ENCODE measurements at places on chromosomes 12 and 14. TPM values are rescaled to one million over a fixed set of nuclear protein-coding genes. Genes with fewer than 3 reads are reported as not detected.
A peak's percentile ranks its signal among the peaks of the same experiment; 100 is the strongest.

TSHR gene
- polyA plus RNA-seq = 0.78 TPM

GPR135 gene
- polyA plus RNA-seq = 0.47 TPM

ENO2 gene
- 50.0 TPM for polyA plus RNA-seq

GRCh38 chr12:41476499-41477439 is 288.6 kb downstream of the PDZRN4 start:
- no peaks in the 10 kb centered on the region for H3K27me3 ChIP-seq
- H3K4me1 ChIP-seq = peaks cover 21% of the 10 kb centered on the region
- no peak for DNase-seq
- peak overlapping the region; percentile 30 for H3K4me3 ChIP-seq
- H3K27ac ChIP-seq = no peak overlapping the region
- H3K36me3 ChIP-seq = no peaks in the 10 kb centered on the region

DNA sequence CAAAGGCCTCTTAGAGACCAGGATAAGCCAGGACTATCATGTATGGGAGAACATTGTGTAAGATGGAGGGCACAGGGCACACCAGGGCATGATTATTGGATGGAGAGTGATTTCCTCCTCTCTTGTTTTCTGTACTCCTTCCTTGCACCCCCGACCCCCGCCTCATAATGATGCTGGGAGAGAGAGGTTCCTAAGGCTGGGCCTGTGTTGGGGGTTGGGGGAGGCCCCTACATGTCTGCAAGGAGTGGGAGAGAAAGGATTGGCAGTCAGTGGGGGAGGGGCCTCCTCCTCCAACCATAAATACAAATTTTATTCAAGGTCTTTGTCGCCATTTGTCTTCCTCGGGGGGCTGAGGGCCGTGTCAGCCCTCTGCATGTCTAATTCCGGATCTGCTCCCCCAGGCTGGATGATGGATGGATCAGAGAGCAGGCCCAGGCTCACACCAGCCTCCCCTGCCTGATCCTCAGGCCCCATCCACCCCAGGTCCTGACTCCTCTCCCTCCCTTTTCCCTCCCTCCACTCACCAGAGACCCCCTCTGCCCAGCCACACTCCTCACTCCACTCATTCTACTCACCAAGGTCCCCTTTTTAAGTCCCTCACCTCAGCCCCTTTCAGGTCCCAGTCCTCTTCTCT is 2.0 kb upstream of the C1QL4 start:
- peaks cover 52% of the 10 kb centered on the region for H3K4me1 ChIP-seq
- H3K27me3 ChIP-seq = peaks cover 99% of the 10 kb centered on the region
- H3K36me3 ChIP-seq = no peaks in the 10 kb centered on the region
- no peak for DNase-seq
- peak overlapping the region; percentile 58 for H3K4me3 ChIP-seq
